Forelimb muscle (tissue), 1 donor: ENCODE measurements at places on chromosomes 4 and X. TPM values are rescaled to one million over a fixed set of nuclear protein-coding genes. Genes with fewer than 3 reads are reported as not detected.

Gene AMTN
- not detected for polyA plus RNA-seq

Gene PLAC8
- 1.6 TPM for polyA plus RNA-seq

Gene CXorf49B
- not detected for polyA plus RNA-seq

Gene RS1
- not detected for polyA plus RNA-seq

Gene ZNF185
- 13.1 TPM for polyA plus RNA-seq

DNA sequence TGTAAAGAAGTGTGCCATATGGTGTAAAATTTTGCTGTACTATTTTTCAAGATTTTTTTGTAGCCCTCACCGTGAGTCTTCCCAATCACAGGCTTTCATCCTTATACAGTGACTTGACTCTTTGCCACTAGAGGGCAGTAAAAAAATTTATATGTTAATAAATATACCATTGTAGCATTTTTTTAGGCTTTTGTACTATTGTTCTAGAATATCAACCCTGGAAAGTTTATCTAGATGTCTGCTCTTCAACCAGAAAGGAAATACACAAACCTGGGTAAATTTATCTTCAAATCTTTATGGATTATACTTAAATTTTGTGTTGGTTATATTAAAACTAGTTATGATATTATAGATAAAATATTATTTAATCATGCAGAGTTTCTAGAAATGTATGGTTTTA is 235.3 kb downstream of the TENM3 start:
- DNase-seq, result no peak

DNA sequence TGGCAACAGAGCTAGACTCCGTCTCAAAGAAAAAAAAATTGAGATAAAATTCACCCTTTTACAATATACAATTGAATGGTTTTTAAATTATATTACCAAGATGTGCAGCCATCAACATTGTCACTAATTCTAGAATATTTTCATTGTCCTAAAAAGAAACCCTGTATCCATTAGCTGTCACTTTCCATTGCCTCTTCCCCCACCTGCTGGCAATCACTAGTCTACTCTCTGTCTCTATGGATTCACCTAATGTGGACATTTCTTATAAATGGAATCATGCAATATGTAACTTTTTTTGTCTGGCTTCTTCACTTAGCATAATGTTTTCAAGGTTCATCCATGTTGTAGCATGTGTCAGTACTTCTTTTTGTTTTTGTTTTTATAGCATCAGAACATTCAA is 20.8 kb downstream of the ABHD18 start:
- DNase-seq, result no peak

DNA sequence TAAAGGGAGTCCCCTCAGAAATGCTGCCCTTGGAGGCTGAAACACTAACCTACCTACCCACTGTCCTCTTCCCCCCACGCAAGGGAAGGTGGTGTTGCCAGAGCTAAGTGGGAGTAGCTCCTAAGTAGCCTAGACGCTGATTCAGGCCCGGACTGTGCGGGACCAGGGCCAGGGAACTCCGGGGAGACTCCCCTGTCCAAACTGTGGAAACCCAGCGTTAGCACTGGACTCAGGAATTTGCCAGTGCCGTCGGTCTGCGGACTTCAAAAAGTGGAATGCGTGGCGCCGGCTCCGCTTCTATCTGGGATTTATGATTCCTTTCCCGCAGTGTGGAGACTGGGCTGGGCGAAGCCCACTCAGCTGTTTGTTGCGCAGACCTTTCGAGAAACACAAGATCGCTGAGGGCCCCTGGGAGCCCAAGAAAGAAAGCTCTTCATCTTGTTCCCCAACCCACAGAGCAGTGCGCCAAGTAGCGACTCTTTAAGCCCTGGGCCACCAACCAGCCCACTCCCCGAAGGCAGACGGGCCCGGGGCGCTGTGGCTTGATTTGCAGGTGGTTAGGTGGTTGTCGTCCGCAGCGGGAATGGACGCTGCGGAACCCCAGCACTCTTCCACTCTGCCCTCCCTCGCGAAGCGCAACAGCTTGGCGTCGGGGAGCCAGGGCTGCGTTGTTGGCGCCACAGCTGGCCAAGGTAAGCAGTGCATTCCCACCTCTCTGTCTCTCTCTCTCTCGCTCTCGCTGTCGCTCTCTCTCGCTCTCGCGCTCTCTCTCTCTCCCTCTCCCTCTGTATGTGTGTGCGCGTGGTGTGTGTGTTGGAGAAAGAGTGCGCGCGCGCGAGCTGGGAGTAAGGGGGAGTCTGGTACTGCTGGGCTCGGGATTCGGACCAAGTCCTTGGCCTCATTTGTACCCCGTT is 2.0 kb downstream of the TMEM255A start:
- DNase-seq, result no peak

DNA sequence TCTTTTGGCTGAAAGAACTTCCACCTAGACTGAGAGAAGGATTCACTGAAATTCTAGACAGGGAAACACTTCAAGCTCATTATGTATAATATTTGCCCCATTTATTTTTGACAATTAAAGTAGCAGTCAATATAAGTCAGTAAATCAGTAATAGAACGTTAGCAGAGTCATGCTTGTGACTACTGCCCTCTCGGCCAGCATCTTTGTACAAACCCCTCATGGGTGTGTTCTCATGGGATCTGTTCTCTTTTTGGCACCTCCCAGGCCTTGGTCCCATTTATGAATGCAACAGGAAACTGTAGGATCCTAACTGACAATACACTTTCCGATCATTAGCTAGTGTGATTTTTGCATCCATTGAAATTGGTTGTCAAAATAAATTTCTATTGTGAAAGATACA is 2.9 kb downstream of the MSL3 start:
- DNase-seq, result no peak

DNA sequence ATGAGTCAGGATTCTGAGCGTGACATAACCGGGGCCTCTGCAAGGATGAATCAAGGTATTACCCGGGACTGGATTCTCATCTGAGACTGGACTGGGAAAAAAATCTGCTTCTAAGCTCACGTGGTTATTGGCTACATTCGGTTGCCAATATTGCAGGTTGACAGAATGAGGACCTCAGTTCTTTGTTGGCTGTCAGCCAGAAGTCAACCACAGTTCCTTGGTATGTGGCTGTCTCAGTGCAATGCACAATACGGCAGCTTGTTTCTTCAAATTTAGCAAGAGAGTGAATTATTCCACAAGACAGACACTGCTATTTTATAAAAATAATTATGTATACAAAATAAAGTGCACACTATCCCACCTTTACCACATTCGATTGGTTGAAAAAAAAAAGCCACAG is 424.2 kb downstream of the KLHL4 start:
- no peak for DNase-seq

- no peak for DNase-seq
Measured at GRCh38 chr4:9901257-9901656, 119.8 kb downstream of the DRD5 start.

- no peak for DNase-seq
Measured at GRCh38 chrX:12866451-12867377, at the start of gene TLR7. TLR7 (plus strand) TSS chrX:12867072; CDS start chrX:12867579, 507 bp downstream.

DNA sequence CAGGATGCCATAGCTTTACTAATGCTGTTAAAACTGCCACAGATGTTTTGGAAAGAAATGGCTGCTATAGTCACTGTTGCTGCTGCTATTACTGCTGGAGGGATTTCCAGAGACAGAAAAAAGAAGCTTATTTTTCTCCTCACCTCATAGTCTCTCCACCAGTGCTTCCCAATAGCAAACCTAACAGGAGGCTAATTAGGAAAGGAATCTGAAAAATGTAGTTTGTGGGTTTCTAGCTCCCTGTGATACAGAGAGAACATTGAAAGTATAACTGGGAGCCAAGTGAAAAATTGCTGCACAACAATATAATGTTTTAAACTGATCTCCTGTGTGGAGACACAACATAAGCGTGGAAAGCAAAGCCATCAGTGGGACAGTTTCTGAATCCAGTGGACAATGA is 8.6 kb upstream of the TSPAN7 start:
- no peak for DNase-seq

DNA sequence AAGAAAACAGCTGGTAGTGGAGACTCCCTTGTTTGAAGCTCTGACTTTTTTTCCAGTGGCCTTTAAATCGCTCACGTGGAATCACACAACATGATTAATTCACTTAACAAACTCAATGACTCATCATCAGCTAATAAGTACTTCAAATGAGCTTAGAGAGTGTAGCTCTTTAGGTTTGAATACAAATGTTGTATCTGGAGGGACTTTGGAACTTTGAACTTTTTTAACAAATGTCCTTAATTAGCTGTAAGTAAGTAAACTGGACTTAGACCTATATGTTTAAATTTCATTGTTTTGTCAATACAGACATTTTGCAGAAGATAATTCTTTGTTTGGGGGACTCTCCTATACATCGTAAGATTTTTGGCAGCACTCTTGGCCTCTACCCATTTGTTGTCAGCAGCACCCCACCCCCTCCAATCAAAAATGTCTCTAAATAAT is 581.1 kb downstream of the SPRY1 start:
- no peak for DNase-seq

DNA sequence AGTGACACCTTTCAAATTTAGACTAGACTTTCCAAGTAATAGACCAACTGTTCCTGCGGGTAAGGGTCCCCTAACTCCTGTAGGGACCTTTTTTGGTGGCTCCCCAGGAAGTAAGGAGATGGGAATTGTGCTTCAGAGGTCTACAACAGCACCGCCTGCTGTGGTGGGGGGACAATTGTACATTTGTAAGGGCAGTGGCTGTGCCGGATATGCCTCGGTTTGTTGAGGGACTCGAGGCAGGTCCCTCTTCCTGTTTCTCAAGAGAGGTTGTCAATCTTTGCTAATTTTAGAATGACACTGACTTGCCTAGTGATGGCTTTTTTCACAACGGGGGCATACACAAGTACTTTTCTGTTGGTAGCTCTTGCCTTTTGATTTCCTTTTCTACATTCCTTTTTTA is 15.5 kb upstream of the HSD17B11 start:
- DNase-seq, result no peak

GRCh38 chr4:59608466-59608865 is 1591.7 kb upstream of the ADGRL3 start:
- no peak for DNase-seq

- no peak for DNase-seq
Measured at GRCh38 chr4:166421556-166422156, 548.6 kb downstream of the TLL1 start.

DNA sequence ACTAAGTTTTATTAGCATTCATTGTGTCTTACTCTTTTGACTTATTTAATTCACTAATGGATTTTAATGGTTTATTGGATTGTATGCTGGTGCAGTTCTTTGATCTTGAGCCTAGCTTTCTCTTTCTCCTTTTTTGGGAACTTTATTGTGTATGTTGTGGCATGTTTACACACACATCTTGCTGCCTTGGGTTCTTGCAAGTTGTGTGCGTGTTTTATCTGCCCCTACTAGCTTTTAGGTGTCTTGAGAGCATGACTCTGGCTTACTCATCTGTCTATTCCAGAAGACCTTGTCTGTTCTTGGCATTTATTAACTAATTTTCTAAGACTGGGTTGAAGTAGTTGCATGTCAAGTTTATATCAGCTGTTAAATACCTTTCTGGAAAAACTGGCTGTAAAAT is 2.7 kb downstream of the TMEM165 start:
- DNase-seq, result no peak

- no peak for DNase-seq
Measured at GRCh38 chr4:134202166-134202956, 772 bp upstream of the PABPC4L start.

DNA sequence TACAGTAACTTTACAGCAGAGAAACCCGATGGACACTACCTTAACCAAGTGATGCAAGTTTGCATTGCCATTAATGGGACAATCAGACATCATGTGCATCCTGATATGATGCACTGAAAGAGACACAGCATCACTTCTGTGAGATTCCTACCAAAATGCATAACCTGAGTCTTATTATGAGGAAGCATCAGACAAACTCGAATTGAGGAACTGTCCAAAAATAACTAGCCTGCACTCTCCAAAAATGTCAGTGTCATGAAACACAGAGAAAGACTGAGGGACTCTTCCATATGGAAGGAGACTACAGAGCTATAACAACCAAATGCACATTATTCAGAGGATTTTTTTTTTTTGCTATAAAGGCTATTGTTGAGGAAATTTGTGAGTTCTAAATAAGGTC is 66.6 kb upstream of the IQSEC2 start:
- no peak for DNase-seq

- DNase-seq, result no peak
Measured at GRCh38 chr4:186604124-186604807, 48.9 kb upstream of the MTNR1A start.

GRCh38 chr4:13765539-13765938 is 138.0 kb upstream of the BOD1L1 start:
- no peak for DNase-seq

DNA sequence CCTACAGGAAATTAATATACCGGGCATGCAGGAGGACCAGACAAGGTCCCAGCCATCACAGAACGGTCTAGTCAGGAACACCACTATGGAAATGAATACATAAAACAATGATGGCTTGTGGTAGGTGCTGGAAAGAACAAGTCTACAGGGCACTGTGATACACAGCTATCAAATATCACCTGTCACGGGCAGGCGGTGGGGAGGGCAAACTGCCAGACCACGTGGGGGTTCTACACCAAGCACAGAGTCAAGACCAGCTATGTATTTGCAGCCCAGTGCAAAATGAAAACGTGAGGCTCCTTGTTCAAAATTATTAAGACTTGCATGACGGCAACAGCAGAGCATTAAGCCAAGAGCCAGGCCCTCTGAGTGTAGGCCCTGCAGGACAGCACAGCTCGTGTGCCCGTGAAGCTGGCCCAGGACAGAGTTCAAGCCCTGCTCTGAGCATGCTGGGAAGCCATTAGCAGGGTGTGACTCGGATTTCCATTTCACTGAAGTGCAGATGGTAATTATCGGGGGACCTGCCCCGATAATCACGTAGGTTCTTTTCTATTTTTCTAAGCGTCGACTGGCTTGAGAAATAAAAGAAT is 83.6 kb downstream of the JAKMIP1 start:
- no peak for DNase-seq

DNA sequence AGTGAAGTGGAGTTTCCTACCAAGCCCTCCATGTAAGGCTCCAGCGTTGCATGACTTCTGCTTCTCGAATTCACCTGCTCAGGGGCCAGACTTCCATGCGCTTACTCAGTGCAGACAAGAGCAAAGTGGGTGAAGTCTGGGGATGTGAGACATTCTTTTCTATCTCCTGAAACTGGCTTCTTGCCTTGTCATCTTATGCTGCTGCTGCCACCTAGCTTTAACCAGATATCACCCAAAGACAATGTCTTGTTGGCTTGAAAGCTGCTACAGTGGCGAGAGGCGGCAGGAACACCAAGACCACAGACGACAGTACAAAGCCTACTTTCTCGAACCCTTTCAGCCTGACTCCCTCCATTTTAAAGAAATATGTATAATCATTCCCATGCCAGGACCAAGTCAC is 103.6 kb upstream of the ADGRG2 start:
- DNase-seq, result no peak

GRCh38 chr4:55312489-55313101 is 33.4 kb upstream of the SRD5A3 start:
- peak; percentile 45 for DNase-seq
